Stimulated activated CD4-positive, alpha-beta T cell treated with anti-CD3 and anti-CD28 coated beads, Interleukin-1b, Interleukin-23, amount 100 ng/mL, for 48 hours (primary cell): ENCODE measurements at places on chromosomes 2 and 18.

DNA sequence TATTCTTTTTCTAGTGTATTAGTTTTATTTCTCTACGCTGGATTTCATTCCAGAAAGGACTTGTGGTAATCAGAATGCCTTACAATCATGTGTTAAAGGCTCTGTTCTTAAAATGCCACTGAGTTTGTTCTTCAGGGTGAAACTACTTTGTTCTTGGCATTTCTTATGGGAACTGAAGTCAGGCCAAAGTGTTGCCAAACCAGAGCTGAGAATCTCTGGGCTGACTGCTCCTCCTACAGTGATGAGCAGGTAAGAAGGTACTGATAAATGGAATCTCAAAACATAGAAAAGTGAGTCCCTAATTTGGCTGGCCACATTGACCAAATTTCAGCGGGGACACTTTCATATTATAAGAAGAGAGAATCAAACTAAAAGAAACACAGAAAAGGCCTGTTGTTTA is 55.1 kb upstream of the ZNF397 start:
- no peak for DNase-seq

DNA sequence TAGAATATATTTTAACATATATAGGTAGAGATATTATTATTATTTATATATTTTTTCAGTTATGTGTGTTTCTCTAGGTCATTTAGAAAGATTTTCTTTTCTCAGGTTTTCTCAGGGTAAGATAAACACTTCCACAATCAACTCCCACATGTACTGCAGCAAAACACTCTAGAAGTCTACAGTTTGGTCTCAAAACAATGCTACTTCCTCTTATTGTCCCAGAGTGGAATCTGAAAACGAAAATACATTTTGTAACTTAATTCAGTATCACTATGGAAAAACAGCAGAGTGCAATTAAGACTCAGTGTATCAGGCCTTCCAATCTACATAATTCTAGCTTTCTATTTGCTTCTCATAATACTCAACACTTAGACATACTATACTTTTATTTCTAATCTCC is 190.1 kb upstream of the SLC35G4 start:
- no peak for DNase-seq

DNA sequence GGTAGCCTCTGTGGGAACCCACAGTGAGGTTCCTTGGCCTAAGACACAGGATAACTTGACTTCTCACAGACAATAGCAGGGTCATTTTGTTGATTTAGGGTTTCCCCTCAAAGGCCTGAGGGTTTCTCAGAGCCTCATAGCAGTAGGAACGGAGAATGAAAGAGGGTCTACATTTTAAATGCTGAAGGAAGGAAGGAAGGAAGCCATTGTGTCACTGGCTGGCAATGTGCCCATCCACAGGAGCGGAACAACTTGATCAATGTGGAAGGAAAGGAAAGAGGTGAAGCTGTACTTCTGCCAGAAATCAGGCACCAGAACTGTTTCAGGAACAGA is 5.1 kb downstream of the IL1B start:
- no peak for DNase-seq

GRCh38 chr2:49029406-49029805 is 124.9 kb downstream of the FSHR start:
- DNase-seq, result no peak

DNA sequence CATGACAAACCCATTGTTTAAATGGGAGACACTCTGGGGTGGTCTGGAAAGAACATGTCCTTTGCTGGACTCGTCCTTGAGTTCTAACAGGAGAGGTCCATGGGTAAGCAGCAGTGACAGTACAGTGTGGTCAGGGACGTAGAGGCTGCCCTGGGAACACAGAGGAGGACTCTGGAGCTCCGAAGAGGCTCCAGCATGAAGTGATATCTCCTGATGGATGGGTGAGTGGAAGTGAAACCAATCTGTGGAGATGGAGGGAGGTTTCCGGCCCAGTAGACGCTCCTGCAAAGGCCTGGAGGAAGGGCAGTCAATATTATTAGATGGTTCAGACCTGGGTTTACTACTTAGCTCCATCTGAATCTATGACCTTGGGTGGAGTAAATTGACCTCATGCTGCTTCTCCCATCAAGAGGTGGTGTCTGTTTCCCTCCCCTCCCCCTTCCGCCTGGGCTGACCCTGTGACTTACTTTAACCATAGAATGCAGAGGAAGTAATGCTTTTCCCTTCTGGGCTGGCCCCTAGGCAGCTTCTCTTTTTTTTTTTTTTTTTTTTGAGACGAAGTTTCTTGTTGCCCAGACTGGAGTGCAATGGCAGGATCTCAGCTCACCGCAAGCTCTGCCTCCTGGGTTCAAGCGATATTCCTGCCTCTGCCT is 2.3 kb upstream of the TFCP2L1 start:
- DNase-seq, result no peak

GRCh38 chr2:188235364-188235763 is 56.3 kb upstream of the GULP1 start:
- no peak for DNase-seq

DNA sequence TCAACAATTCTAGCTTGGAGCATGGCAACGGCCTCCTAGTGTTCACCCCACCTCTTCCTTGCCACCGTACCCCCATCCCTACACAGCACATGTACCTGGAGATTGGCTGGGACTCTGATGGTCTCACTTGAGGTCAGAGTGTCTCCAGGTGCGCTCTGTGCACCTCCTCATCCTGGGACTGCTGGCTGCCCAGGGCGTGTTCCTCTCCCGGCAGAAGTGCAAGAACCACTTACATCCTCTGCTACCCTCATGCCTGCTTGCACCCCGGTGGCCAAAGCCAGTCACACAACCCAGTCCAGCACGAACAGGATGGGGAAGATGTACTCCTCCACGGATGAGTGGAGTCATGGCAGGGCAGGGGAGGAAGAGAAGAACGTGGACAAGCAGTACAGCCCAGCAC is 151.5 kb downstream of the ASB1 start:
- no peak for DNase-seq

DNA sequence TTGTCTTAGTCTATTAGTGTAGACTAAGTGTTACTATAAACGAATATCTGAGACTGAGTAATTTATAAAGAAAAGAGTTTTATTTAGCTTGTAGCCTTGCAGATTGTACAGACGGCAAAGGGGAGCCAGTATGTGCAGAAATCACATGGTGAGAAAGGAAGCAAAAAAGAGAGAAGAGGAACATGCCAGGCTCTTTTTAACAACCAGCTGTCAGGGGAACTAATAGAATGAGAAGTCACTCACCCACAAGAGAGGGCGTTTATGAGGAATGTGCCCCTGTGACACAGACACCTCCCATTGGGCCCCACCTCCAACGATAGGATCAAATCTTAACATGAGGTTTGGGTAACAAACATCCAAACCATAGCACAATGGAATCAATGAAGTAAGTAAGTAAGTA is 20.6 kb upstream of the ZNF804A start:
- no peak for DNase-seq

DNA sequence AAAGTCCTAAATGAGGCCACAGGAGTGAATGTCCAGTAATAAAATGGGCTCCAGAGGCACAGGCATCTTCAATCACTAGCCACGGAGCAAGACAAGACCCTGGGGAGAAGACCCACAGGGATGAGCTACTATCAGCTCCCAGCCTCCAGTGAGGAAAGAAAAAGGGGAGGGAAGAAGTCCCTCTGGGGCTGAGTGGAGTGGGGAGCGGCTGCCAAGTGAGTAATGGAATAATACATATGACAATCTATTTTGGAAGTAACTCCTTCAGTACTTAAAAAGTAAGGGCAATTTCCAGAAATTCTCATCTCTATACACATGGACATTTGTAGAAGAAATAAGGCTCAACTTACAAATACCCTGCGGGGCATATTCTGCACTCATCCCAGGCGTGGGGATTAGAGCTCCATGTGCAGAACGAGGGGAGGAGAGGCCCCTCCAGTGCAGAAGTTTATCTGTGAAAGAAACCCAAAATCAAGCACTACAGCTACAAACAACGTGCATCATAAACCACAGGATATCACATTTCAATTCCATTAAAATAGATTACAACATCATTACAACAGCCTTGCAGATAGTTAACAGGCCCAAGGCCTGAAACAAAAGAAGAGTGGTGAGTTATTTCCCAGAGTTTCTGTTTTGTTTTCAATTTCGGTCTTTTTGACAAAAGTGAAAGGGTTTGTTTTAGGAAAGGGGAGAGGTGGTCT is 84.9 kb downstream of the BCL11A start:
- DNase-seq, result no peak

DNA sequence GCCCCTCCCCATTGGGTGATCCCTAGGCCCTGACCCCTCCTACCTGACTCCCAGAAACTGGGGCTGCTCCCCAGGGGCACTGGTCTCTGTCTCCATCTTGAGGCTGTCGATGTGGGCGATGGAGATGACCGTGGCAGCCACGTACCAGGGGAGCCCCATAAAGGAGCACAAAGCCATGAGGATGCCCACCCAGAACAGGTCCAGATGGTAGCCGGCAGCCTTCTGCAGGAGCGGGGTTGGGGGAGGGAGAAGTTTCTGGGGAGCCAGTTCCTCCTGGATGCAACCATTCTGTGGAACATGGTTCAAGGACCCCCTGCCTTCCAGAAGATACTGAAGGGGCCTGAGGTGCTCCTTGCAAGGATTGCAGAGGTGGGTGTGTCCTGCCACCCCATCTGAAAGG is 34.0 kb downstream of the MTHFD2 start:
- DNase-seq, result no peak

GRCh38 chr2:88100489-88100858 is 27.4 kb downstream of the FABP1 start:
- no peak for DNase-seq

- no peak for DNase-seq
Measured at GRCh38 chr2:88180605-88181240, 10.6 kb downstream of the THNSL2 start.

- DNase-seq, result peak; percentile 15
Measured at GRCh38 chr2:111982822-111983221, 72.2 kb upstream of the TMEM87B start.

- DNase-seq, result peak; percentile 16
Measured at GRCh38 chr2:202035089-202035940, 1.7 kb downstream of the FZD7 start.
